Activated CD4-positive, alpha-beta T cell treated with anti-CD3 and anti-CD28 coated beads, Interleukin-2, amount 50 U/mL, for 48 hours (primary cell): ENCODE measurements at places on chromosomes 4 and X.

DNA sequence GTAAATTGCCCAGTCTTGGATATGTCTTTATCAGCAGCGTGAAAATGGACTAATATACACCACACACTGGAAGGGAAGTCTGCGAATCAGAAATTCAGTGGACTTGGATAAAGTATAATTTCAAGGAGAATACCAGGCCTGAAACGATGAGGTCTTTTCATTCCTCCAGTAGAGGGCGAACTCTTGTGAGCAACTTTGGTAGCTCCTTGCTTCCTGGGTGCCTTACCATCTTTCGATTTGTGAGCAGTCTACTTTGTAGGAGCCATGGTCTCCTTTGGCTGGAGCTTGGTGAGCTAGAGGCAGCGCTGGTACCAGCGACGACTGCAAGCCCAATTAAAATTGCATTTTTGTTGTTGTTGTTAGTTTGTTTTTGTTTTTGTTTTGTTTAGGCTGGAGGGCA is 791.9 kb downstream of the FAT4 start:
- DNase-seq: no peak

DNA sequence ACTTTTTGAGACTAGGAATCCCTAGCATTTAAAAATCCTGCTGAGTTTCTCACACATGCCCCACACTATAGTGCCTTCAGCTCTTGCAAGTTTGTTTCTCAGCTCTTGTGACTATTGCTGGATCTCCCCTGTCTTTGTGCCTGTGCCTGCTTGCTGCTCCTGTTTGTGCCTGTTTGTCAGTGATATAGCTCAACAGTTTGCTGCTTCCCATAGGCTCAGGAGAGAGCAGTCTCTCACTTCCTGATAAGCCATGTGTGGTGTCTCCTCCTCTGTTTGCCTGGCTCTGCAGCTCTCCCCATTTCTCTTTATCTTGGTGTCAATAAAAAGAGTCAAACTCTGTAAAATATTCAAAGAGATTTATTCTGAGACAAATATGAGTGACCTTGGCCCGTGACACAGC is 259.8 kb upstream of the CLNK start:
- DNase-seq: no peak

DNA sequence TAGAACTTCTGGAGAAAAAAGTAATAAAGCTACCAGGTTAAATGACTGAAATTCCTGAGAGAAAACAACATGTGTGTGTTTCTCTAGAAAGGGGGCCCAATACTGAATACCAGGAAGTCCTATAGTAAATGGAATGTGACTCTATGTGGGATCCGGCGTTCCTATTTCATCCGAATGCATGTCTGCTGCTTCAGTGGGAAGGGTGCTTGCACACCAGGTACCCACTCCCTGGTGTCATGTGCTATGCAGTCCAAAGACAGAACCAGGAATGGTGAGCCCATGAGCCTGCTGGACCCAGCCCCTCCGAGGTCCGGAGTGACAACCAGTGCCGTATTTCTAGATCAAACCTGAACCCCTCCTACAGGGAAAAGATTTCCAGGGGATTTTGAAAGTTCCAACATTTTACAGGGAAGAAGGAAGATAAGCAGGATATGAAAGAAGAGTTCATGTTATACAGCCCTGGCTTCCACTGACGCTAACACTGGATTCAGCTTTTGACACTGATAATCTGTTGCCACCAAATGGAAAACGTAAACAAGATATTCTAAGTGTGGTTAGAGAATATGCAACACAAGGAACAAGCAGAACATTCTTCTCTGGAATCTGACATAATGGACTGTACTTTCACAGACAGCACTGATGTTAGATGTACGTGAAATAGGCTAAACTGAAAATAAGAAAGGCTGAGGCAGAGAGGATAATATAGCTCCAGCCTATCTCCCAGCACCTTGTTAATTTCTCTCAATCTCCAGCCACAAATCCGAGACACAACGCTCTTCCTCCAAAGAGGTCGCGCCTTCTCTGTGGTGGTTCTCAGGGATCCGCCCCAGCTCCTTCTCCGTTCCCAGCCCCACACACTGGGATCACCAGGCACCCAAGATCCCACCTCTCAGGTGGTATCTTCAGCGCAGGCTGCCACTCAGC is 725 bp upstream of the CXCL1 start:
- no peak for DNase-seq

DNA sequence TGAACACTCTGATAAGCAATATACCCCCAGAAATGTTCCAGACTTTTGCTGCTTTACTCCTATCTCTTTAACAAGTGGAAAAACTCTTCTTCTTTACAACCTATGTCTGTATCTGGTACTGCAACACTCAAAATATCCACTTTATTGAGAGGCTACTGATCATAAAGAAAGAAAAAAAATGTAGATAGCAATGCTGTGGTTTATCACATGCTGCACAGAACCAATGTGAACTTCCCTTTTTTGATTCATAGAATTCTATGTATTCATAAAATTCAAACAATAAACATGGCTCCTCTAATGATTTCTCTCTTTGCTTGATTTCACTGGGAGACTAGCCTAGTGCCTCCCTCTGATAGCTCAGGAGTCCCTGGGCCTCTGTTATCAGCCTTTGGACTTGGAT is 223.5 kb downstream of the ZNF674 start:
- no peak for DNase-seq

GRCh38 chr4:108152980-108153379 is 15.8 kb downstream of the LEF1 start:
- no peak for DNase-seq

- DNase-seq: no peak
Measured at GRCh38 chr4:150943126-150943525, 72.0 kb downstream of the LRBA start.
